Stimulated activated CD8-positive, alpha-beta memory T cell treated with anti-CD3 and anti-CD28 coated beads, Interleukin-2, amount 100 ng/mL, for 48 hours (primary cell): ENCODE measurements at places on chromosomes 5 and 9.

- no peak for DNase-seq
Observed at GRCh38 chr5:140324617-140325241, 21.7 kb downstream of the HBEGF start.

DNA sequence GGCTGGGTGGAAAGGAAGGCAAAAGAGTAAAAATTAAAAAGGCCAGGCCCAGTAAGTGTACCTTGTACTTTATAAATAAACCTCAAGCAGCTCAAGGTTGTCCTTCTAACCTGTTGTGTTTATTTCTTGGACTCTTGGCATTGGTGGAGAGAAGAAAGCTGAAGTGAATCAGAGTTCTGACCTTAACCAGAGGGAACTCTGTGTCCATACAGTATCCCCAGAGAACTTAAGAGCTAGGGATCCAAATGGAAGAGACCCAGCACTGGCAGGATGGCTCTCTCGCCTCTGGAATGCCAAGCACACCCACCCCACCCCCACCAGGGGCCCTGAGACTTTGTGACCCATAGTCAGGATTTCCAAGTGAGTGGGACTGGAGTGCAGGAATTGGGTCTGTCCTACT is 14.2 kb downstream of the NUDT2 start:
- no peak for DNase-seq

- no peak for DNase-seq
Observed at GRCh38 chr9:76756941-76757673, 7.1 kb upstream of the PCA3 start.

DNA sequence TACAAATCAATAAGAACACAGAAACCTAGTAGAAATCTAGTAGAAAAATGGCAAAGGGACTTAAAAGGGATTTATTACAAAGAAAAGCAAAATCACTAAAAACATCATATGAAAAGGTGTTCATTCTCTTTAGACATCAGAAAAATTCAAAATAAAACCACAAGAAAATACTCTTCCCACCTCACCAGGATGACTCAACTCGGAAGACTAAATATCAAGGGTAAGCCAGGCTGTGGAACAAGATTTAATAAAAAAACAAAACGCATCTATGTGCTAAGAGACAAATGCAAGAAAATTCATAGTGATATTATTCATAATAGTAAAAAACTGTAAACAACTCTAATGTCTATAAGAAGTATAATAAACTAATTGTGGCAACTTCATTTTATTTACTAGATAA is 181.6 kb upstream of the GHR start:
- DNase-seq, result no peak

DNA sequence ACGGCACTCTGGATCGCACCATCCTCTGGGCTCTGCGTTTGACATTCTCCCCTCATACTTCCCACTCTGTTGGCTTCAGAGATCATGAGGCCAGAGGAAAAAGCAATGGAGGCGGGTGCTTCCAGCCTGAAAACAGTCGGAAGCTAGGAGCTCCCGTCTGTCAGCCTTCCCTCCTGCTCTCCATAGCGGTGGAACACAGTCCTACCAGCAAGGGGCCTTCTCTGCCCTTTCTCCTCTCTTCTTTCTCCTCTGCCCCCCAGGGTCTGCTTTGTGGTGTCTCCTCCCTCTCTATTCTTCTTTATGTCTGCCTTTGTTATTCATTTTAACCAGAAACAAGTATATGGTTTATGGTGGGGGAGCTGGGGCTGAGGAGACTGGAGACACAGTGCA is 152.5 kb upstream of the NFIB start:
- no peak for DNase-seq

- DNase-seq, result no peak
Observed at GRCh38 chr5:31678180-31678579, 39.2 kb downstream of the PDZD2 start.

GRCh38 chr9:96514108-96514799 is 64.3 kb downstream of the HABP4 start:
- DNase-seq, result no peak

DNA sequence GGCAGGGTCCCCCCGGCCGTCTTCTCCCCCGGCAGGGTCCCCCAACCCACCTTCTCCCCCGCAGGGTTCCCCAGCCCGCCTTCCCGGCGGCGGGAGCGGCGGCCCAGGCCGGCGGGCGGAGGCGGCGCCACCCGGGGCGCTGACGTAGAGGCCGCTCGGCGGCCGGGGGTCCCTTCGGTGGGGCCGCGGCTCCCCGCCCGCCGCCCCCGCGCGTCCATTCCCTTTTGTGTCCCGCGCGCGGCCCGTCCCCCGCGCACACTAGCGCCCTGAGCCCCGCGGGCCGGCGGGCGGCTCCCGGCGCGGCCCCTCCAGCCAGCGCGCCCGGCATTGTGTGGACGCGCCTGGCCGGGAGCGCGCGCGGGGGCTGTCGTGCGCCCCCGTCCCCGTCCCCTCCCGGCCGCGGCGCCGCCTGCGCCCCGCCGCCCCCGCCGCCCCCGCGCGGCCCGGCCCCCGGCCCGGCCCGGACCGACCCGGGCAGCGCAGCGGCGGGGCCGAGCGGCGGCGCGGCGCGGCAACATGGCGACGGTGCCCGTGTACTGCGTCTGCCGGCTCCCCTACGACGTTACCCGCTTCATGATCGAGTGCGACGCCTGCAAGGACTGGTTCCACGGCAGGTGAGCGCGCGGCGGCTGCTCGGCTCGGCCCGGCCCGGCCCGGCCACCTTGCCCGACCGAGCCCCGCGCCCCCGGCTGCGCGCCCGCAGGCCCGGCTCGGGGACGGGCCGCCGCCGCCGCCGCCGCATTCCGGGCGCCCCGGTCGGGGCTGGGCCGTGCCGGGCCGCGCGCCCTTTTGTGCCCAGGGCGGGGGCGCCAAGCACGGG is at the start of gene PHF2:
Gene PHF2, plus strand, starts transcription at position 327 of the 820 bp plus-strand sequence. Its CDS starts 190 bp downstream, at position 517.
- DNase-seq, result no peak

DNA sequence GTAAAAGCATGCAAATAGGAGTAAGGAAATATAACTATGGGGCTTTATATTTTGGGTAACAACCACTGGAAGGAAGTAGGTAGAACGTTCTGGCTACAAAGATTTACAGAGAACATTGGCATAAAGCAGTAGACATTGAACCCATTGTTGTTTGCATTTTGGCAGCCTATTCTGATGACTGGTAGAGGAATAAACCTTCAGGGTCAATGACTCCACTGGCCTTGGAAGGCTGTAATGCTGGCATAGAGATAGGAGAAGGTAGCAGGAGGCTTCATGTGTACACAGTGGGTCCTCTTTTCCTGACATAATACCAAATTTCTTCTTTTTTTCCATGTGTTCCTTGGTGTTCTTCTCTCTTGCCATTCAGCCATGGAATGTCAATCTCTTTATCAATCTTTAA is 462.8 kb upstream of the ZNF462 start:
- no peak for DNase-seq

GRCh38 chr9:2248768-2249265 is 233.7 kb downstream of the SMARCA2 start:
- no peak for DNase-seq

- no peak for DNase-seq
Observed at GRCh38 chr5:13133951-13134350, 810.5 kb downstream of the DNAH5 start.

DNA sequence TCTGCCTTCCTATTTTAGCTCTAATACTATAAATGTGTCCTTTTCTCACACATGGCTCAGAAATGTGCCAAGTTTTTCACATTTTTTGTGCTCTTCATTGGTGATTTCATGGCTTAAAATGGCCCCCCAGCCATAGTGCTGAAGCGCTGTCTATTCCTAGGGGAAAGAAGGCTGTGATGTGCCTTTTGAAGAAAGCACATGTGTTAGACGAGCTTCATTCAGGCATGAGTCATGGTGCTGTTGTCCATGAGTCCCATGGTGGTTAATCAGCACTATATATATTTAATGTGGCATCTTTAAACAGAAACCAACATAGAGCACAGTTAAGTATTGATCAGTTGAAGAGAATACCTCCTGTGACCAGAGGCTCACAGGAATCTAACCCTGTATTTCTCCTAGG is 55.8 kb downstream of the PDE8B start:
- no peak for DNase-seq

GRCh38 chr5:75567710-75568109 is 43.5 kb upstream of the ANKDD1B start:
- no peak for DNase-seq

DNA sequence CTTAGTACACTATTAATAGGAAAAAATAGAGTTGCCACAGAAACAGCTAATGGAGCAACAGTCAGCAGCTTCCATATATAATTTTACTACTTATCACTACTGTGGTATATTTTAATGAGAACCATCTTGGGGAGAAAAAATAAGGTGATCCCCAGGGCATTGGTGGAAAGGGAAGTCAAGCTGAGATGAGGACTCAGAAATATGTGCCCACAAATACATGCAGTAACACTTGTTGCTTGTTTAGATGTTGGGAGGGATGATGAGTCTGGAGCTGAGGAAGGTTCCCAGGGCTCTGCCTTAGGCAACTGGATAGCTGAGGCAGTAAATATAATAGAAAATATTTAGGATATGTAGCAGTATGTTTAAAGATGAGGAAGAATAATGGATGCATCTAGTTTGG is 280.1 kb upstream of the PDE4D start:
- no peak for DNase-seq

GRCh38 chr5:51838459-51838858 is 455.2 kb downstream of the ISL1 start:
- no peak for DNase-seq

DNA sequence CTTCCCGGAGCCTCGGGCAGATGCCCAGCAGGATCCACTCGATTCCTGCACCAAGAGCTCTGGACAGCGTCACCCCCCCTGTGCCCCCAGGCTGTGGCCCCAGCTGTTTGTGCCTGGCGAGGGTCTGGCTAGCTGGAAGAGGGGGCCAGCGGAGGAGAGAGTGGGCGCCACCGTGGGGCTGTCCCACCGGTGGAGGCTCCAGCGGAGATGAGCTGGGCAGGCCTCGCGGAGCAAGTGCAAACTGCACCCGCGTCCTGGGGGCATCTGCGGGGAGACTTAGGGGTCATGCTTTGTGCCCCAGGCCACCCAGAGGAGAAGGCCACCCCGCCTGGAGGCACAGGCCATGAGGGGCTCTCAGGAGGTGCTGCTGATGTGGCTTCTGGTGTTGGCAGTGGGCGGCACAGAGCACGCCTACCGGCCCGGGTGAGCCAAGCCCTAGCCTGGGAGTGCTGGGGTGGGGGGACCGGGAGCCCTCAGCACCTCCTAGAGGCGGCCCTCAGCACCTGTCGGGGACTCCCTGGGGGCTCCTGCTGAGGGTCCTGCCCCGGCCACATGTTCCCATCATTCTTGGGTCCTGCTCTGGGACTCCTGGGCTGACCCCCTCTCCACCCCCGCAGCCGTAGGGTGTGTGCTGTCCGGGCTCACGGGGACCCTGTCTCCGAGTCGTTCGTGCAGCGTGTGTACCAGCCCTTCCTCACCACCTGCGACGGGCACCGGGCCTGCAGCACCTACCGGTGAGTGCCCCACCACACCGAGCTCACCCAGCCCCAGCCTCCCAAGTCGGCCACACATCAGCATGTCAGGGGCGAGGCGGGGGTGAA is 5.4 kb downstream of the EGFL7 start:
- DNase-seq, result no peak

GRCh38 chr5:122195802-122196394 is 66.6 kb downstream of the ZNF474 start:
- DNase-seq, result no peak

- no peak for DNase-seq
Observed at GRCh38 chr5:86929123-86929766, 311.5 kb downstream of the COX7C start.

- no peak for DNase-seq
Observed at GRCh38 chr9:20352591-20352990, 269.7 kb downstream of the MLLT3 start.

- no peak for DNase-seq
Observed at GRCh38 chr9:21746550-21746949, 55.9 kb upstream of the MTAP start.
